GM10248 (cell line): ENCODE measurements at places on chromosomes 3 and 15.

DNA sequence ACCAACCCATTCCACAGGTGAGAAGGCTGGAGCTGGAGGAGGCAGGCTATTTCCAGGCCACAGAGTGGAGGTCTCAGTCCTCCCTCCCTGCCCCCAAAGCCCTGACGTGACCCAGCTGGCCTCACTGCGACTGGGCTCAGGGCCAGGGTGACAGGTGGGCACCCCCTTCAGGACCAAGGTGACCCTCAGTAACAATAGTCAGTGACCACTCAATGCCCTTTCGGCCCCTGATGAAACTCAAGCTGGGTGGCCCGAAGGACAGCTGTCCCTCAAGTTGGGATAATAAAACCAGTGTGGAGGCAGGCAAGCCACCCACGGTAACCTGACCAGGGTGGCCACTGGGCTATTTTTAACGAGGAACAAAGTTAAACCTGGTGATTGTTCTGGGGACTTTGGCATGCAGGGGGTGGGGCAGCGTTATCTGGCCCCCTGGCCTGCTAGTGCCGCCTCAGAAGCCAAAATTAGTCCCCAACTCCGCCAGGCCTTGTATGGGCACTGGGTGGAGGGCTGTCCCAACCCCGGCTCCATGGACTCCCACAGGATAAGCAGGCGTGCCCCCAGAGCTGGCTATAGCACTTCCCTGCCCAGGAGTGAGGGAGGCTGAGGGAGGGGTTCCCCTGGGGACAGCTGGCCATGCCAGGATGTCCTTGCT lies 1.1 kb downstream of the TNNC1 start:
- DNase-seq = no peak

- DNase-seq = no peak
These were observed 52.4 kb downstream of the ANP32A start for GRCh38 chr15:68768321-68768720.

DNA sequence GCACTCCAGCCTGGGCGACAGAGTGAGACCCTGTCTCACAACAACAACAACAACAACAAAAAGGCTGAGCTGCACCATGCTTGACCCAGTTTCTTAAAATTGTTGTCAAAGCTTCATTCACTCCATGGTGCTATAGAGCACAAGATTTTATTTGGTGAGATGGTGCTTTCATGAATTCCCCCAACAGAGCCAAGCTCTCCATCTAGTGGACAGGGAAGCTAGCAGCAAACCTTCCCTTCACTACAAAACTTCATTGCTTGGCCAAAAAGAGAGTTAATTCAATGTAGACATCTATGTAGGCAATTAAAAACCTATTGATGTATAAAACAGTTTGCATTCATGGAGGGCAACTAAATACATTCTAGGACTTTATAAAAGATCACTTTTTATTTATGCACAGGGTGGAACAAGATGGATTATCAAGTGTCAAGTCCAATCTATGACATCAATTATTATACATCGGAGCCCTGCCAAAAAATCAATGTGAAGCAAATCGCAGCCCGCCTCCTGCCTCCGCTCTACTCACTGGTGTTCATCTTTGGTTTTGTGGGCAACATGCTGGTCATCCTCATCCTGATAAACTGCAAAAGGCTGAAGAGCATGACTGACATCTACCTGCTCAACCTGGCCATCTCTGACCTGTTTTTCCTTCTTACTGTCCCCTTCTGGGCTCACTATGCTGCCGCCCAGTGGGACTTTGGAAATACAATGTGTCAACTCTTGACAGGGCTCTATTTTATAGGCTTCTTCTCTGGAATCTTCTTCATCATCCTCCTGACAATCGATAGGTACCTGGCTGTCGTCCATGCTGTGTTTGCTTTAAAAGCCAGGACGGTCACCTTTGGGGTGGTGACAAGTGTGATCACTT lies 2.0 kb downstream of the CCR5 start:
- no peak for DNase-seq

- DNase-seq = no peak
These were observed 39.8 kb downstream of the CCR3 start for GRCh38 chr3:46282041-46282440.

DNA sequence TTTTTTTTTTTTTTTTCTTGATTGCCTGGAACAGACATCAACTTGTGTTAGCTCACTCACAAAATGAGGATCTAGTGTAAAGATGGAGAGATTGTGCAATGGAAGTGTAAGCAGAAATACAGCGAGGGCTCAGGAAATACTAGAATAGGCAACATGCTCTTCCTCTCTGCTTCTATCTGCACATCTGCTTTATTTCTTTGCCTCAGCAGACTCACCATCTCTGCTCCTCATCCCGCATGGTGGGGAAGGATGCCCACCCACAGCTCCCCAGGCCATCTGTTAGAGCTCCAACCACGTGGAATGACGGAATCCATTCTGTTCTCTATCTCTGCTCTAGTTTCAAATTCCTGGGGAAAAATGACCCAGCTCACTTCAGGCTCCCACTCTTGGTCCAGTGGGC lies 128.0 kb upstream of the ADAMTS9 start:
- no peak for DNase-seq

DNA sequence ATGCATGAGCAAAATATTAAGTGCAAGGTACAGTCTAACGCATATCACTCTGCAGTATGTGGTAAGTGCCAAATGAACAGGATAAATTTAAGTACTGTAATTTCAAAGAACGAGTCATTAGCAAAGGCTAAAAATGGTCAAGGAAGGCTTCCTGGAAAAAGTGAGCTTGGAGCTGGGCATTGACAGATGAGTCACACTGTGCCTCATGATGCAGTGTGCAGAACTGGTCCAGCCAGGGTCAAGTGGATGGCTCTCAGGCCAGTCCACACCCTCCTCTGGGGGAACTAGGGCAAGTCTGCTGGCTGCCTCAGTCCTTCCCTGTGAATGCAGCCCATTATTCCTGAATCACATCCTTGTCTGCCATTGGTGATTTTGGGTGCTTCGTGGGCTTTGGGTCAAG lies 76.3 kb downstream of the CACNA1D start:
- DNase-seq = no peak

GRCh38 chr3:38647217-38647970 lies 2.1 kb downstream of the SCN5A start:
- no peak for DNase-seq

DNA sequence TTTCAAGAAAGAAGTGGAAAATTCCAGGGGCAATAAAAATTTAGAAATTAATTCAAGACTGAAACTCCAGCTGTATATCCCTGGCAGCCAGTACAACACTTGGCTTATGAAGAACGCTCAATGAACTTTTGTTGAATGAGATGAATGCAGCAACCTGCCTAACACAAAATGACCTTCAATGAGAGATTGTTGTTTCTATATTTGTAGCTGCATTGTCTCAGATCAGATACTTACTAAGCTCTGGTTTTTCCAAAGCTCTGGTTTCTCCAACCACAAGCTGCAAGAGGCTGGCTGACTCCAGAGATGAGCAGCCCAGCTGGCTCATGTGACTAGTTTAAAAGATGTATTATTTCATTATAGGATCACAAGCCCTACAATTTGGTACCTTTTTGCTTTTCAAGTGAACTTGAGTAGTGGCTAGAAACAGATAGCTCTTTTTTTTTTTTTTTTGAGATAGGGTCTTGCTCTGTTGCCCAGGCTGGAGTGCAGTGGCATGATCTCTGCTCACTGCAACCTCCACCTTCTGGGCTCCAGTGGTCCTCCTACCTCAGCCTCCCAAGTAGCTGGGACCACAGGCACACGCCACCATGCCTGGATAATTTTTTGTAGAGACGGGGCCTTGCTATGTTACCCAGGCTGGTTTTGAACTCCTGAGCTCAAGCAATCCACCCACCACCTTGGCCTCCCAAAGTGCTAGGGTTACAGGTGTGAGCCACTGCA lies 57.4 kb downstream of the UMPS start:
- no peak for DNase-seq

DNA sequence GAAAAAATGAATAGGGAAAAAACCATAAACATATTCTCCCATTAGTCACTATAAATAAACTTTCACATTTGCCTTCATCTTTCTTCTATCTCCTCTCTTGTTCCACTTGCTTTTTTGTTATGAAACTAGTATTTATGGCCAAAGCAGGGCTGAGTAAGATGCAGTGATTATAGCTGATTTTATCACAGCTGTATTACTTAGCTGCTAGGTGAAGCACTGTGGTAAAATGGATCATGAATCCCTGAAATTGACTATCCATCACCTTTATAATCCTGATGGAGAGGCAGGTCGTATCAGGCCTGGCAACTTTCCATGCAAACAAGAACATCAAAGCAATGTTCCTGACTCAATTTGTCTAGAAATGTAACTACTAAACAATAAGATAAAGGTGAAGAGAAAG lies 471.6 kb downstream of the TUSC7 start:
- DNase-seq = no peak

- peak; percentile 41 for DNase-seq
These were observed 43.0 kb downstream of the ZBTB38 start for GRCh38 chr3:141411251-141411771.

GRCh38 chr3:4979428-4980228 lies at the start of gene BHLHE40:
TSS of gene BHLHE40 (plus strand) at chr3:4979437. CDS start at chr3:4979719, 282 bp downstream.
- DNase-seq = no peak

DNA sequence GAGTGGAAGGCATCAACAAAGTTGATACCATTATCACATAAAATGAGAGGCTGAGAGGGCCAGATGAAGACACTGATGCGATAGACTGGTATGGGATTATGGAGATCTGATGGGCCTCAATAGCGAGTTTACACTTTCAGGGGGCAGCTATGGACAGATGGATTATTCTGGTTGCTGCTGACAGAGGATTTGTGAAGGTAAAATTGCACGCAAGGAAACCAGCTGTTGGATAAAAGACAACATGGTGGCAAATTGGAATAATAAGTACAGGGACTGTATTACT lies 203.9 kb downstream of the MBNL1 start:
- no peak for DNase-seq

DNA sequence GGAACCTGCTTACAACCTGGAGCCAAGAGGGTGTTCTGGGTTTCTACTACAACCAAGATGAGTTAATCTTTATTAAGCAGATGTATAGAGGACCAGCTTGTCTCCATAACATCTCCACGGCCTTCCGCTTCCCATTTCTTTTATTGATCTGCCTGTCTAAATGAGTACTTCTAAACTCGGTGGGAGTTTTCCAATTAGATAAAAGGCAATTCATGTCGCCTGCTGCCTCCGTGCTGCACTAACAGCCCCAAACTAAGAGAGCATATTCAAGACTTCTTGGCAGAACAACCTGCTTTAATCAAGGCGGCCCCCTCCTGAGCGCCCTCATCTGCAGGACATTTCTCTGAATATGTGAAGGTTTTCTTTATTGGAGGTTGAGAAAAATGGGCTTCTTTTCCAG lies 270.1 kb downstream of the PDCD6IP start:
- DNase-seq = no peak

GRCh38 chr3:80733522-80734176 lies 965.9 kb upstream of the ROBO1 start:
- no peak for DNase-seq

DNA sequence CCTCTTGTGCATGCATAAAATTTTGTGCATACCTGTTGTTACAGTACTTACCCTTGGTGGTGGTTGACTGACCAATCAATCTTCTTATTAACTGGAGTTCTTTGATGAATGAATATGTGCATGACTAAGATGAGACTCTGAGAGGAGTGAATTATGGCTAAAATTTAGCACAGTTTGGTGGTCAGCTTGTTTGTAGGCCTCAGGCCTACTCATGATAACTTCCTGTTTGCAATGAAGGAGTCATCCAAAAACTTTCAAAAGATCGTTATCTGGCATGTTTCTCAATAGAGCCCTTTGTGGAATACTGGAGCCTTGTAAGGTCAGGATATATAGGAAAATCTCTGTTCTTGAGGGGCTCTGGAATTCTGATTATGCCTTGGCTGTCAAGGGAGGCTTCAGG lies 66.5 kb downstream of the LEKR1 start:
- no peak for DNase-seq

- DNase-seq = peak; percentile 69
These were observed 202.8 kb downstream of the SV2B start for GRCh38 chr15:91302588-91303439.

- no peak for DNase-seq
These were observed 184.2 kb downstream of the NR2F2 start for GRCh38 chr15:96514607-96515285.

- DNase-seq = no peak
These were observed 297.1 kb downstream of the NSUN3 start for GRCh38 chr3:94359996-94360395.

DNA sequence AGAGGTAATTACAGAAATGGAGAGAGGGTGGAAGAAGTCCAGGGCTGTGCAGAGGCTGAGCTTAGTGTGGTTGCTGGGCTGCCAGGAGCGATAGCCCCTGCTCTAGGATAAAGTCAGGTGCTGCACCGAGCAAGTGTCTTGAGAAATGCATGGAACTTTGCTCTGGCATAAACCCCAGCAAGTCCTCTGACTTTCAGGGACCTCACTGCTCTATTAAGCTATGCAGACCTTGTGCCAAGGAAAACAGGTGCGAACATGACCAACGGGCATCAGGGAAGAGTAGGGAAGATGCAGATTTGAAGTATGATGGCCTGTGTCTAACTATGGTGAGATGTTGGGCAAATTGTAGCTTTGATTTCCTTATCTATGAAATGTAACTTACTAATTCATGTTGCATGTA lies 416.8 kb downstream of the NR2F2 start:
- DNase-seq = no peak

DNA sequence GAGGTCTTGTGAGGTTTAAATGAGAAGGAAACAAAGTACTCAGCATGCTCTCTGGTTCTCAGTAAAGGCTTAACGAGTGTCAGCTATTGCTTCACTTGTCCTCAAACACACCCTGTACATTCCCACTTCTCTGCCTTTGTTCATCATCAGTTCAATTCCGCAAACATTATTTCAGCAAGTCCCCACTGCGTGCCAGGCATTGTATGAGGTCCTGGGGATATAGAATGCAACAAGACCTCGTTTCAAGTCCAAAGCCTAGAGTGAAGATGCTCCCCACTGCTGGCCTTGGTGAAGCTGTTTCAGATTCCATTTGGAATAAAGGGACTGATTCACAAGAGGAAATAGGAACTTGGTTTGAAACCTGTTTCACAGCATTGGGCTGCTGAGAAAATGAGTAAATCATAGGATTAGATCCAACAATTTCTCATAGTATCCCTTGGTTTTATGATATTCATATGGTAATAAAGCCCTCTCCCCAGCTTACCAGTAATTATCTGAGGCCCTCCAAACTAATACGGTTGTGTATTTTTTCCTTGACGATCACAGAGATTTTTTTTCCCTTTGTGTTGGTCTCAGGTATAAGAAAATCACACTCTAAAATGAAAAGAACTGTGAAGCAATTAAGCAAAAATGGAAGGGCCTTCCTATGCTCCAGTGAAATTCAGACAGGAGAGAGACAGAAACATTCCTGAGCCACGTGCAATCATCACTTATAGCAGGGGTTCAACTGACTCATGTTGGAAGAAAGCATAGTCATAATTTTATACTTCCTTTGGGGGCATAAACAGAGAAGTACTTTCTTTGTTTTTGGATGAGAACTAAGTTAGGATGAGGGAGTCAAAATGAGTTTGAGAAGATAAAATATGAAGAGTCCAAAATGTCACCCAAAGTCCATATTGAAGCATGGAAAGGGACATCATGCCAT lies 258.6 kb downstream of the RORA start:
- DNase-seq = no peak

GRCh38 chr3:149180057-149180573 lies 41.5 kb downstream of the CP start:
- no peak for DNase-seq
